ENCODE measurements at places on chromosomes 3 and 15.

- DNase-seq = no peak
These were observed 587.4 kb downstream of the FOXP1 start for GRCh38 chr3:70996082-70996481.

- DNase-seq = no peak
These were observed 84.9 kb downstream of the MEIS2 start for GRCh38 chr15:37015451-37015850.

DNA sequence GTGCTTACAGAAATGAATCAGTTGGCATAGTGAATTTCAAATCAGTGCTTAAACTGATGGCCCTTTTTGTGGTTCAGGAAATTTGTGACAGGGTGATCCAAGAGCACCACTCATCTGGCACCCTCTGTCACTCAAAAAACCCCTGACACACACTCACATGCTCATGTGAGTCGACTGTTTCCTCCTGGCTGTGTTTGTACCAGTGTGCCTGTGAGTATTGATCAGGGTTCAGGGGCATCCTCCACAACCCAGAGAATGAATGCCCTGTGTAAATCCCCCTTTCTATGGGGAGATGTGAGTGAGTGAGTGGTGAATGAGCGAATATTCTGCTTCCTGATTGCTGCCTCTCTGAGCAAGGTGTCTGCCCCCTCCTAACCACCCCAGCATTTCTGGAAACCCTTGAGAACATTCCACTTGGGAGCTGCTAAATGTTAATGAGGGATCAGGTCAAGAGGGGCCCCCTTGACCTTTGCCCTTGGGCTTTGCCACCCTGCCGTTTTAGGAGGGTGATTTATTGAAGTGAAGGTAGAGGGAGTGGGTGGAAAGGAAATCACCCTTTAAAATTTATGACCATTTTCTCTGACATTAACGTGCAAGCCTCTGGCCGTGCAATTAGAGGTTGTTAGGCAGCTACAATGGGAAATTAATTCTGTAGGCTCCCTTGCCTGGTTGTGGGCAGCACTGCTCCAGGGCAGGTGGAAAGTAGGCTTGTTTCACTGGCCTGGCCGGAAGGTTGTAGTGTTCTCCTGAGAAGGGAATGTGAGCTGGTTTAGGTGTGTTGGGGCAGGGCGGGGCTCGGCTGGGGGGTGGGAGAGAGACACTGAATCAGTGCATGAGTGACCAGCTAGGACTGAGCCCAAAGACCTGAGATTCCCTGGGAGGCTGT, 87.2 kb downstream of the SLCO3A1 start:
- no peak for DNase-seq

DNA sequence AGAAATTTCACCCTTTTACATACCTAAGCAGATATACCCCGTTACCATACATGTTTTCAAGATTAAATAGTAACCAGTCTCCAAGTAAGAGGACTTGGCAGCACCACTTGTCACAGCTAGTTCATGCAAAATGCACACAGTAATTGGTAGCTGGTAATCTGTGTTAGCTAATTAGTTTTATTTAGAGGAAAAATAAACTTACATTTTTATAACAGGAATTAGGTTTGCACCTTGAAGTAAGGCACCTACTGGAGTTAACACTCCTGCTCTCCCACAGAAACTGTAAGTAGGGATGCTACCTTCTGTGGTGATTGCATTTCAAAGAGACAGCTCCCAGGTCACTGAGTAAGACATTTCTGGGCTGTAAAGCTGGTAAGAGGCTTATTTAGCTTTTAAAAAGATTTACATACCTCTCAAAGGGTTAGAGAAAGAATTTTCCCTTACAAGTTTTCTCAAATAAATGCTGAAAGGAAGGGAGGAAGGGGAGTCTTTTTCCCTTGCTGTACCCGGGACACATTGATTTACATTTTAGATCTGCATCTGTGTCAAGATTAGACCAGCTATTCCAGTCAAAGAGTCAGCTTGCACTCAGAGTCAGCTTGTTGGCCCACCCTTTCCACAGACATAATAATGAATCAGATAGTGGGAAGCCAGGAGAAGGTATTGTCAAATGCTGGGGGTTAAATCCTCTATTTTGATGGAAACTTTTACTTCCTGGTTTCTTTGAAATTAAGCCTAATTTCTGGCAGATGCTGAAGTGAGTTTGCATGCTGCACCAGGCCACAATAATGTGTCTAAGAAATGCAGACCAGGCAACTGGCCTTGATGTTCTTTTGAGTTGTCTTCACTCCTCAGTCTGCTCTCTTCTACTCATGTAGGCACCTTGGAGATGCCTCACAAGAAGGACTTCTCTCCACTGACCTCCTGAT, 77.6 kb upstream of the CHD2 start:
- DNase-seq = no peak

- no peak for DNase-seq
These were observed 105.4 kb upstream of the ANKRD28 start for GRCh38 chr3:15903164-15903563.

- DNase-seq = no peak
These were observed 117.7 kb downstream of the C3orf38 start for GRCh38 chr3:88267441-88267840.

DNA sequence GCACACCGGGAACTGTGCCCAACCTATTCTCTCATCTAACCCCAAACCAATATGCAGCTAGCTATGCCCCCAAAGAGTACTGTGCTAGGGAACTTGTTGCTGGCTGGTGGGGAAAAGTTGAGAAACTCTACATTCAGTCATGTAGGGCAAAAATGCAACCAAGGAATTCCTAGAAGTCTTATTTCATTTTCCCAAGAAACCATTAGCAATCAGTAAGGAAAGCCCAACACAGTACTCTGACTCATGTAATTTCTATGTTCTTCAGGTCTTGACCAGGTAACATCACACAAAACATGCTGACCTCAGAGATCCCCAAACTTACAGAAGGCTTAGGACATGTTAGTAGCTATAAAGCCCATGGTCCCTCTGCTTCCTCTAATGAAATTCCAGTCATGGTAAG, 52.1 kb downstream of the TASOR start:
- no peak for DNase-seq

GRCh38 chr15:68234060-68234459, 4.5 kb upstream of the CLN6 start:
- no peak for DNase-seq

- DNase-seq = no peak
These were observed 35.7 kb downstream of the CLK3 start for GRCh38 chr15:74651242-74651741.

- DNase-seq = no peak
These were observed 5.2 kb upstream of the IMPG2 start for GRCh38 chr3:101325393-101326134.
